ENCODE measurements at places on chromosomes 3 and 15. TPM values are rescaled to one million over a fixed set of nuclear protein-coding genes. Genes with fewer than 3 reads are reported as not detected.

DNA sequence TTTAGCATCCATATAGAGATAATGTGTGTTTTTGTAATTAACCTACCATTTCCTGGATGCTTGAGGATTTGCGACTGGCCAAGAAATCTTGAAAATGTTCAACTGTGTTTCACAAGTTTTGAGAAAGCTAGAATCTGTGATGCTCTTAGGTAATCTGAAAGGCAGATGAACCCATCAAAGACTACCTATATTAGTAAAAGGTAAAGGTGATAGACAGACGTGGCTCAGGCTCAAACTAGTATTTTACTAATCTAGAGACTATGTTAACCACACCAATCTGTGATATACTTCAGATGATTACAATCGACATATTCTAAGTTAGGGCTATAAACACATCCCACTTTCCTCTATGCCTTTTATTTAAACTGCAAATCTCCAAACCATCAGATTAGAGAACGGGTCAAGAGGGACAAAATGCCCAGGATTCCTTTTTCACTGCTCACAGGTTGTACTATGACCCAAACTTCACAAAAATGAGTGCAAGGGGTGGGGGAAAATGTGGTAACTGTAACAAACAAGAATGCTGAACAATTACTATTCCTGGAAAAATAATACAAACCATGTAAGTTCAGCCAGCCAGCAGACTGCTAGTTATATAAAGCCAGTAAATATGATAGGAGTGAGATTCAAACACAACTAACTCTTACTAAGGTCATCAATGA, 295.1 kb downstream of the FOXP1 start:
- DNase-seq = no peak

SAMMSON gene
- total RNA-seq = not detected

NUP210 gene
- 1.6 TPM for total RNA-seq

DNA sequence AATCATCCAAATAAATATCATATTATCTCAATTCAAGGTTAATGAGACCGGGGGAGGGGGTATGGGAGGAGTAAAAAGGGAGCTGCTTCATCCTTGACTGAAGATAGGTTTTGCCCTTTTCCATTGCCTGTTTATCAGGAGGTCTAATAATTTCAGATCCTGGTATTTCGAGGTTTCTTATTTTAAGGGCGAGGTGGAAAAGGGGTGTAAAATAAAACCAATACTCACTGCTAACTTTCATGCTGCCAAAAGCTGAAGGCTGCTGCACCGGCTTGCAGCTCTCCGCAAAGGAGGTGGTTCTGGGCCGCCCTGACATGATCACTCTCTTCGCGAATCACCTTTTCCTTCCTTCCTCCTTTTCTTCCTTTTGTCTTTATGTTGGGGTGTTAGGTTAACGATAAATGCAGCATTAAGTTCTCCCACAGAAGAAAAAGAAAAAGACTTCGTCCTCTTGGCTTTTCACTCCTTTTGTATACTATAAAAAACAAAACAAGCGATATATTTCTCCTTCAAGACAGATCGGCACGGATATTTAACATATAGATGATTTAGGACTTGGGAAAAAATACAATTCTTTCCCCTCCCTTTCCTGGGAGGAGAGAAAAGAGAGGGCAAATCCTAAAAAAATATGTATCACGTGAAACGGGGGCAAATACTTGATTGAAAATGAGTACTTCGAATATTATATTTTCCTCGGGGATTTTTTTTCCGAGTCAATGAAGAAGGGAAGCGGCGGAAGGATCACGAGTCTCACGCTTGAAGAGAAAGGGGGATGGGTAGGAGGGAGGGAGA, 932 bp downstream of the GSK3B start:
- DNase-seq = no peak

- no peak for DNase-seq
Measured at GRCh38 chr3:55668359-55668758, 181.3 kb upstream of the WNT5A start.

DNA sequence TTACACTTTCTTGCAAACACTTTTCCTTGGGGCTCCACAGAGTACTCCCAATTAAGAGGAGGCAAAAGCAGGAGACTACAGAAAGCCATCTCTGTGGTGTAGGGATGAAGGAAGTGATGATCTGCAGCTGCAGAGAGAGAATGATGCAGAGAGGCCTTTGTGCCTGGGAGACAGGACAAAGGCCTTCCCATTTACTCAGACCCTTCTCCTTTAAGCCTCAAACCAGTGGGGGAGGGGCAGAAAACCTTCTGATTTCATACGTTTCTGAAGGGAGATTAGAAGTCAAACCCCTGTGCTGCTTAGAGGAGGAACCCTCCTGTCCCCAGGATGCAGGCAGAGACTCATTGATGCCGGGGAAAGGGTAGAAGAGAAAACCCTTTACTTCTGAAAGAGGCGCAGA, 130.8 kb downstream of the NEO1 start:
- no peak for DNase-seq

DNA sequence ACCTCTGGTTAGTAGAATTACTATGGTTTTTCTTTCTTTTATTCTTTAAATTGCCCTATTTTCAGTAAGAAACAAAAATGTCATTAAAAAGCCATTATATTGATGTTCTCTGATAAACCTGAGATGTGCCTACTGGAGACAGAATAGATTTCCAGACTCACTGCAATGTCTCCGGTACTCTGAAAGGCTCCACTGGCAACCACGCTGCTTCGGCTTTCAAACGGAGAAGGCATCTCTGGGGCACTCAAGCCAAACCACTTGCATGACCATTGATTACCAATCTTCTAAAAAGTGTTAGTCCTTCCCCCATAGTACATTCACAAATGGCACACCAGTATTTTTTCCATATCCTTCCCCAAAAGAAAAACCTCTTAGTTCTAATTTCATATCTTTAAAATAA, 82.6 kb downstream of the CBLB start:
- no peak for DNase-seq

GRCh38 chr3:160703974-160704373, 27.0 kb downstream of the ARL14 start:
- DNase-seq = no peak

DNA sequence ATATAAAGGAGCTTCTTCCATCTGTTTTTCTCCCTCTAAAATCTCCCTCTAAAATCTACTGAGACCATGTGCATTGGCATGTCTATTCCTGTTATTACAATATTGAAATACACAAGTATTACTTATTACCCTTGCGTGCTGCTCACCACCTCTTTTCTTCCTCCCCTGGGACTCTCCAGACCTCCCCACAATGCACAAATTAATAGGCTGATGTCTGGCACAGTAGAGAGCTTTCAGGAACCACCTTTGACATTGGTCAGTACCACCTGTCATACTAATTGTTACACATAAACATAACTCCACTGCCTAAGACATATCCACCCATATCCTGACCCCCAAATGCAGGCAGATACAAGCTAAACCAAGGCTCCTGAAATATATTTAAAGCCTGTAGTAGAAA, 722.6 kb downstream of the FHIT start:
- DNase-seq = no peak

GPR27 gene
- 12.7 TPM for total RNA-seq

GRCh38 chr3:131802029-131802428, 232.8 kb downstream of the CPNE4 start:
- no peak for DNase-seq
